ENCODE measurements at places on chromosomes 5 and 9. TPM values are rescaled to one million over a fixed set of nuclear protein-coding genes. Genes with fewer than 3 reads are reported as not detected.
A peak's percentile ranks its signal among the peaks of the same experiment; 100 is the strongest.

FRMPD1 gene
- 0.05 TPM for total RNA-seq

SURF6 gene
- 22.2 TPM for total RNA-seq

DNA sequence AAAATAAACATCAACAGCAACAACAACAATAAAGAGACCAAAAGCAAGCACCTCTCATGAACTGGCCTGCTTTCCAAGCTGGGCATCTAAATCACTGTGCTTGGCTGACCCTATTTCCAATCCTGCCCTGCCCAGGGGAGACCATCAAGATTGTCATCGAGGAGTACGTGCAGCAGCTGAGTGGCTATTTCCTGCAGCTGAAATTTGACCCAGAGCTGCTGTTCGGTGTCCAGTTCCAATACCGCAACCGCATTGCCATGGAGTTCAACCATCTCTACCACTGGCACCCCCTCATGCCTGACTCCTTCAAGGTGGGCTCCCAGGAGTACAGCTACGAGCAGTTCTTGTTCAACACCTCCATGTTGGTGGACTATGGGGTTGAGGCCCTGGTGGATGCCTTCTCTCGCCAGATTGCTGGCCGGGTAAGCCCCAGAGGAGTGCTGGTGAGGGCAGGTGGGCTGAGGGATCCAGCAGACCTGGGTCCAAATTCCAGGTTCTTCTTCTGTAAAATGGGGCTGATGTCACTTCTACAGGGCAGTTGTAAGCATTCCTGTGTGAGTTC lies 15.6 kb downstream of the PTGS1 start:
- H3K27me3 ChIP-seq, result no peaks in the 10 kb centered on the region
- DNase-seq, result no peak
- no peak overlapping the region for H3K4me3 ChIP-seq
- H3K4me1 ChIP-seq, result peaks cover 13% of the 10 kb centered on the region
- no peaks in the 10 kb centered on the region for H3K36me3 ChIP-seq

DNA sequence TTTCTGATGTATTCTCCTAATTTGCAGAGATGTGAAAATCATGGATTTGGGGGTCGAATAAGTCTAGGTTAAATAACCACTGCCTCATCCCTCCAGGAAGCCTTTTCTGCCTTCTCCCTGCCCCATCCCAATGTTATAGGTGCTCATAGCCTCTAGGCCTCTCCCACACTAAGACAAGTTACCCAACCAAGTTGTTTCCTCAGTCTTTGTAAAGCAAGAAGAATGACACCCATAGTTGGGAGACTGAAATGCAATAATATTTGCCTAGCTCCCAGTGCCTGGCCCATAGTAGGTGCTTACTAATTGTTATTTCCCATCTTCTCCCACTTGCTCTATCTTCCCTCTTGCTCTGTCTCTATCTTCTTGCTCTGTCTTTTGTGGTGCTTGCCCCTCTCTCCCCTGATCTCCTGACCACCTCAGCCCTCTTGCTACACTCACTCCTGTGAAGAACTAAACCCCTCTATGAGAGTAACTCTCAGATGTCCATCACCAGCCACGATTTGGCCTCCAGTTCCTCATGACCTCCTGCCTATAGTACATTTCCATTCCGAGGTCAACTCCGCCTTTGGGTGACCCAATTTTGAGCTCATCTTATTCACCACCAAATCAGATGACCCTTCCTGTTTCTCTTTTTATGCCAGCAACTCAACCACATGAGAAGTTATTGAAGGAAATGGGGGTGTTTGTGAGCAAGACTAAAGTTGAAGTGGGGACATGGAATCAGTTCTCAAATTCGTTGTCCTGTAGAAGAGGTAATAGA lies 7.0 kb downstream of the AFAP1L1 start:
- H3K27ac ChIP-seq, result no peak overlapping the region
- DNase-seq, result no peak
- H3K36me3 ChIP-seq, result no peaks in the 10 kb centered on the region
- no peaks in the 10 kb centered on the region for H3K4me1 ChIP-seq
- H3K27me3 ChIP-seq, result no peaks in the 10 kb centered on the region

- no peak overlapping the region for H3K27ac ChIP-seq
- H3K27me3 ChIP-seq, result no peaks in the 10 kb centered on the region
- no peaks in the 10 kb centered on the region for H3K4me1 ChIP-seq
- no peak overlapping the region for H3K4me3 ChIP-seq
- DNase-seq, result peak; percentile 17
Observed at GRCh38 chr9:7121055-7121454, 363.3 kb downstream of the KDM4C start.

DNA sequence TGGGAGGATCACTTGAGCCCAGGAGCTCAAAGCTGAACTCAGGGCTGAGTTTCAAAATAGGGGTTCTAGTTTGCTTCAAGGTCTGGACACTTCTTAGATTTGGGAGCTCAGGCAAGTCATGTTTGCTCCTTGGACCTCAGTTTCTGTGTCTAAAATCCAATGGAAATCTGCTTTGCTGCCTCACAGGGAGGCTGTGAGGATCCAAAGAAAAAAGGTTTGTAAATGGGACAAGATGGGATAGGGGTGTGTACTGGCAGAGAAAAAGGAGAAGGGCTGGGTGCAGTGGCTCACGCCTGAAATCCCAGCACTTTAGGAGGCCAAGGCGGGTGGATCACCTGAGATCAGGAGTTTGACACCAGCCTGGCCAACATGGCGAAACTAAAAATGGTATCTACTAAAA lies 39.6 kb upstream of the SH3PXD2B start:
- H3K4me1 ChIP-seq, result peaks cover 10% of the 10 kb centered on the region
- no peaks in the 10 kb centered on the region for H3K36me3 ChIP-seq
- H3K4me3 ChIP-seq, result no peak overlapping the region
- H3K27me3 ChIP-seq, result peaks cover 9% of the 10 kb centered on the region

DNA sequence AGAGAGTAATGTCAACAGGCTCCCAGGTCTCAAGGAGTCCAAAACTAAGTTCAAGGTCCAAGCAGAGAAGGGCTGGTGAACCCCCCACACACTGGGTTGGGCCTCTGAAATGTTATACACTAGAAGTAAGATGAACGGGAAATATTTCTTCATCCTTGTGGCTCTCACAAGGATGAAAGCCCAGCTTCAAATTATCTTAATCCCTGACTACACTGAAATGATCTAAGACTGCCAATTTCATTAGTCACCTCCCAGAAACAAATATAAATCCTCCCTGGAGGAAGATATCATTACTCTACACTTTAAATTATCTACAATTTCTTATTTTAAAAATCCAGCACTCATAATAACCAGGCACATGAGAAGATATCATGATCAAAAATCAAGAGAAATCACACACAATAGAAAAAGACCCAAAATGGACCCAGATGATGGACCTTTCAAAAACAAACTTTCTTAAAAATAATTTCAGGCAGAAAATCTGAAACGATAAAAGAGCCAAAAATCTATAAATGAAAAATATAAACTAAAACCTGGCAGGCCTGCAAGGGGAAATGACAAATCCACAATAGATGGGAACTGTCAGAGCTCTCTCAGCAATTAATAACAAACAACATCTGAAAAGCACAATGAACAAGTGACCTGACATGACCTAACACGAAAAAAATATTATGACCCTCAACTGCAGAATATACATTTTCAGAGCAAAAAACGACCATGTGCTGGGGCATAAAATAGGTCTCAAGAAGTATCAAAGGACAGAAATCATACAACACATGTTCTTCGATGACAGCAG lies 117.4 kb downstream of the GPR21 start:
- no peak for DNase-seq
- H3K27me3 ChIP-seq, result no peaks in the 10 kb centered on the region
- H3K4me3 ChIP-seq, result no peak overlapping the region
- no peaks in the 10 kb centered on the region for H3K4me1 ChIP-seq

- no peak overlapping the region for H3K4me3 ChIP-seq
- DNase-seq, result no peak
- H3K27me3 ChIP-seq, result no peaks in the 10 kb centered on the region
- no peak overlapping the region for H3K27ac ChIP-seq
- H3K4me1 ChIP-seq, result no peaks in the 10 kb centered on the region
Observed at GRCh38 chr5:63554191-63554590, 408.1 kb downstream of the HTR1A start.

- no peak for DNase-seq
- H3K27ac ChIP-seq, result no peak overlapping the region
- no peaks in the 10 kb centered on the region for H3K27me3 ChIP-seq
- no peak overlapping the region for H3K4me3 ChIP-seq
Observed at GRCh38 chr9:101309139-101309538, 75.7 kb downstream of the BAAT start.

GRCh38 chr5:163566678-163567077 lies 61.3 kb downstream of the MAT2B start:
- peaks cover 6% of the 10 kb centered on the region for H3K27me3 ChIP-seq
- no peak for DNase-seq
- no peak overlapping the region for H3K27ac ChIP-seq
- no peak overlapping the region for H3K4me3 ChIP-seq

GRCh38 chr5:174446446-174446845 lies 277.9 kb upstream of the MSX2 start:
- H3K36me3 ChIP-seq, result no peaks in the 10 kb centered on the region
- no peaks in the 10 kb centered on the region for H3K27me3 ChIP-seq
- H3K4me1 ChIP-seq, result no peaks in the 10 kb centered on the region
- H3K27ac ChIP-seq, result no peak overlapping the region
- H3K4me3 ChIP-seq, result no peak overlapping the region

- H3K27ac ChIP-seq, result no peak overlapping the region
- no peak for DNase-seq
- H3K27me3 ChIP-seq, result no peaks in the 10 kb centered on the region
Observed at GRCh38 chr5:81909677-81910076, 62.1 kb upstream of the ATG10 start.

All from astrocyte (in vitro differentiated cells and primary cell).